CMK (cell line): ENCODE measurements at places on chromosomes 5 and 9.

GRCh38 chr5:97071101-97071500 lies 71.3 kb downstream of the LIX1 start:
- DNase-seq = no peak

DNA sequence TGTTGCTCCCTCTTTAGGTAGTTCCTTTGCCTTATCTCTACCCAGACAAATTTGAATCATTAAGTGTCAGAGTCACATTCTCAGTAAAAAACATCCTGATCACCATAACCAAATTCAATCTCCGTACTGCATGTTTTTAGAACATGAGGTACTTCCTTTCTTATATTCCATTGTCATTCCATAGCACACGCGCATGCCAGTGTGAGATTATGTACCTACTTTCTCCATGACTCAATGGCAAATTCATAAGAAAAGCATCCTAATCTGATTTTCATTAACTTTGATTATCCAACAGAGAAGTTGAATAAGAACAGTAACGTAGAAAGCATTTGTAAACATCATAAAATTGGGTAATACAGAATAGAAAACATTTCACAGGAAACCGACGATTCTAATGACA lies 1118.6 kb upstream of the CDH9 start:
- DNase-seq = no peak

DNA sequence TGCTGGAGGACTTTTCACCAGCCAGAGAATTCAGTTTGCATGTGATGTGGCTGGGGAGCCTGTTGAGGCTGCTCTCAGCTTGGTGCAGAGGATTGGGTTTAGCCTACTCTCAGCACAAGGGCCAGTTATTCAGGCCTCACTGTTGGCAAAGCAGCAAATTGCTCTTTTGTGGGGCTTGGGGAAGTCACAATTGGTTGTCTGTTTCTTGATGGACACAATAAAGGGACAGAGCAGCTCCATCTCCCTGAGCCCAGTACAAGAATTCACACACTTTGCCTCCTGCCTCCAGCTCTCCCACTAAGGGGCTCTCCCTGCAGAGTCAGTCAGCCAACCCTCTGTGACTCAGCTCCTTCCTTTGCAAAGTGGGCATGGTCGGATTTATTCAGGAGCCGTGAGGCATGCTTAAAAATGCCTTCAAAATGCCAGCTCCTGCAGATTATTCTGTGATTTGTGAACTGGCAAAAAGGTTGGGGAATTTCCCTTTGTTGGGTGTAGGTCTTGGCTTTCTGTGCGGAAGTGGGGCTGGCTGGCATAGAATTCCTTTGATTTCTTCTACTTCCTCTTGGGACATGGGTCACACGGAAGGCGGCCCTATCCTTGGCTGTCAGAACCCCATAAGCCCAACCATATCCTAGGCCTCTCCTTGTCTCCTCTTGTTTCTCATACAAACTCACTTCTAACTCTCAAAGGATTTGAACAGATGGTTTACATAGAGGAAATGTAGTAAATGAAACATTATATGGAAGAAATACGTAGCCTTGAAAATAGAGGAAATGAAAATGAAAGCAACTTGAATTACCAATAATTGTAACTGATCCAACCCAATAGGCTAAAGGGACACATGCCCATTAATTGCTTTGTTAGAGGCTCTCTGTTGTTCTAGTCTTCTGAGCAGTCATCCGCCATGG lies 118.7 kb upstream of the CD180 start:
- DNase-seq = no peak

DNA sequence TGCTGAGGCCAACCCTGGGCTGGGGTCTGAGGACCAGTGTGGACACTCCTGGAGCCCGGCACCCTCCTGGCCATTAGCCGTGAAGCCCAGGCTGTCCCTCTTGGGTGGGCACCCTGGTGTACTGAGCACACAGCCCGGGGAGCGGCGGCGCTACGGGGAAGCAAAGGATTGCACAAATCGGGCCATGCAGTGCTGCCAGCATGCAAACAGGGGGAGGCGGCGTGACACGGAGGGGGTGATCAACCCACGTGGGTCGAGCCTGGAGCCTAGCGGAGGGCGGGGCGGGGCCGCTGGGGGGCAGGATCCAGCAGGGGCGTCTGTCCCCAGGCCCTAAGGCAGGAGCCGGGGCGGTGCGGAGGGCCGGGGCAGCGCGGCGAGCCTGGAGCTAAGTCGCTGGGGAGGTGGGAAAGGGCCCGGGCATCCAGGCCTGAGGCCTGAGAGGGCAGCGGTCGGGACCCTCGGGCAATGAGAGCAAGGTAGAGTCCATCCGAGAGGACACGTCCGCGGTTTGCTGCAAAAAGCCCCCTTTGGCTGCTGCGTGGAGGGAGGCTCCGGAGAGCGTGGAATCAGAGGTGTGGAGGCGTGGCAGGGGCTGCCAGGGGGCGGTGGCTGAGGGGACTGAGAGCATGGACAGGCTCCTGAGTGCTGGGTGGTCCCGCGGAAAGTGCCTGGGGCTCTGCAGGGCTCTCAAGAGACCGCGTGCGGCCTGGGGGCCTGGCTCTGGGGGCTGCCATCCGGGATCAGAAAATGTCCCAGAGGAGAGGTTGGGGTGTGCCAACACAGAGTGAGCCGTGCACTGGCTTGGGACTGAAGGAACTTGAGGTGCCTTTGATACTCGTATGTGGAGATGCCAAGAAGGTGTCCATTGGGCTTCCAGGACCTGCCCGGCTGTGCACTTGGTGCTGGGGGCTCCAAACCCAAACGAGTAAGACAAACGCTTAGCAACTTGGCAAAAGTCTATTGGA lies 94.2 kb downstream of the BARX1 start:
- DNase-seq = no peak

DNA sequence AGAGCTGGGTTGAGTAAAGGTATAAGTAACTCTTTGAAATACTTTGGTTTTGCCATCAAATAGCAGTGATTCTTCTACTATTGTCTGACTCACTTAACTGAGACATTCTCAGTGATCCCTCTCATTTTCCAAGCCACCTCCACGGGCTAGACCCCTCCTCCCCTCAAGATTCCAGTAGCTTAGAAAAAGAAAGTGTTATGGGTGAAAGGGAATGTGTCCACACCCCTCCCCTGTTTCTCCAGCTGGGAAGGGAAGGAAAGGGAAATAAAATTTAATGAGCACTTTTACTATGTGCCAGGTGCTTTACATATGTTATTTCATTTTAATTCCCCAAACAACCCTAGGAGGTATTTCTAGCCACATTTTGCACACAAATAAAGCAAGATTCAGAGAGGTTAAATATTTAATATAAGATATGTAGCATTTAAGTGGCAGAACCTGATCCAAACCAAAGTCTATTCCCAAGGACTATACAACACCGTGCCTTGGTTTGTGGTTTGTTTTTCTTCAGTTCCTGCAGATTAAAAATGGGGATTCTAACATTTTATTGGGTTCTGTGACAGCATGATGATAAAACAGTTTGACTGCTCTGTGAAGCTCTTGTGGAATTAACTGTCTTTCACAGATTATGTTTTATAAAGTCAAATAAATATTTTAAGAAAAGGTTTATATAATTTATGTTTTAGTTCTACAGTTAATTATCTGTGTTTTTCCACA lies 135.9 kb downstream of the ZSWIM6 start:
- DNase-seq = no peak

GRCh38 chr9:6543204-6543603 lies 102.3 kb downstream of the GLDC start:
- no peak for DNase-seq

GRCh38 chr9:19965336-19965735 lies 176.5 kb upstream of the SLC24A2 start:
- no peak for DNase-seq

DNA sequence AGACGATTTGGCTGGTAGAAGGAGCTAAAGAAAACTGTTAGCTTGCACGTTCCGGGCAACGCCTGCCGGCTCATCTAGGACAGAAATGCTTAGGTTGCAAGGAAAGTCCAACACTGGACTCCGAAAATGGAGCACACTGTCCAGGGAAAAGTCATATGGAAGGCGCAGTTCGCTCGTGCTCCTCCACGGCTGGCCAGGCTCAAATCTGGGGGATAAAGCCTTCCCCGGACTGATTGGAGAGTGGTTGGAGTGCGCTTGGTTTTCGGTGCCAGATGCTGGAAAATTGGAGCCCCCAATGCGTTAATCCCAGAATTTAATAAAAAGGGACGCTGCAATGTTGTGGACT lies 955 bp downstream of the CDH6 start:
- no peak for DNase-seq

GRCh38 chr9:96638606-96639364 lies 16.3 kb downstream of the PRXL2C start:
- no peak for DNase-seq

DNA sequence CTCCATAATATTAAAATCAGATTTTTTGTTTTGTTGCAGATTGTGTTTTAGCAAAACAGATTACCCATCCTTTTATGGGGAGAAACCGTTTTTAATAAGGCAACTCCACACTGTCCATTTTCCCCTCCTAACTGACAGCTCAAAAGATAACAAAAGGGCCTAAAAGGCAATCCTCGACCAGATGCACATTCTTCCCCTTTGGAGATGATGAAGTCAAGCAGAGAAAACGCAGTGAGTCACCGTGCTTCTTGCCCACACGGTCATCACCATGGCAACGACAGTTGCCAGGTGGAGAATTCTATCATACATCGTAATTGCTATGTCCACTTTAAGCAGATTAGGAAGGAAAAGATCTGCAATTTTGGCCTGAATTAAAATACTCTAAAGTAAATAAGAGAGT lies 96.4 kb downstream of the DIRAS2 start:
- no peak for DNase-seq

DNA sequence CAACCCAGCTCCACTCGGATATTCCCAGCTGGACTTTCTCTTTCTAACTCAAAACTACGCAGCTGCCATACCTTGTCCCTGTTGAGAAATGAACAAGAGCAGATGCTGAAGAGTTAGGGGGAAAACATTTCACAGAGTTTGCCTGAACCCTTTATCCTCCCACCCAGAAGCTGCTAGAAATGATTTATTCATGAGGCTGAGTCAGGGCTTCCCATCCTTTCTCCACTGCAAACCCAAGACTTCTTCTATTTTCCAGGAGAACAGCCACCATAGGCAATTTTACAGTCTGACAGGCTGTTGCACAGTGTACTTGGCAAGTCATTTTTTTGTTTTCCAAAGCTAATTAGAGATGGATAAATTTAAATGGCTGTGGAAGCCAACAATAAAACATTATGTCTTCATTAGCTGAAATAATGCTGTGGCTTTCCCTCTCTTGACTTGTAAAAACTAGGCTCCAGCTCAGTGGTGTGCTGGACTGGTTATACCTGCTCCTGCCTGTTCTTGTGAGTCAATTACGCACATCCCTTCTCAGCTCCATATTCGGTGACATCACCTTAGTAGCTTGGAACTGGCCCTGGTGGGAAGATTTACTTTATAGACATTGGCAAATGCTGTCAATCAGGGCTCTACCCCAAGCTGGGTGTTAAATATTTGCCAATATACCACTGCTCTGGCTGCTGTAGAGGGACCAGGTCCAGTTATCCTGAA lies 71.9 kb downstream of the KIF4B start:
- no peak for DNase-seq

- no peak for DNase-seq
Observed at GRCh38 chr9:75482566-75482965, 394.3 kb downstream of the OSTF1 start.

DNA sequence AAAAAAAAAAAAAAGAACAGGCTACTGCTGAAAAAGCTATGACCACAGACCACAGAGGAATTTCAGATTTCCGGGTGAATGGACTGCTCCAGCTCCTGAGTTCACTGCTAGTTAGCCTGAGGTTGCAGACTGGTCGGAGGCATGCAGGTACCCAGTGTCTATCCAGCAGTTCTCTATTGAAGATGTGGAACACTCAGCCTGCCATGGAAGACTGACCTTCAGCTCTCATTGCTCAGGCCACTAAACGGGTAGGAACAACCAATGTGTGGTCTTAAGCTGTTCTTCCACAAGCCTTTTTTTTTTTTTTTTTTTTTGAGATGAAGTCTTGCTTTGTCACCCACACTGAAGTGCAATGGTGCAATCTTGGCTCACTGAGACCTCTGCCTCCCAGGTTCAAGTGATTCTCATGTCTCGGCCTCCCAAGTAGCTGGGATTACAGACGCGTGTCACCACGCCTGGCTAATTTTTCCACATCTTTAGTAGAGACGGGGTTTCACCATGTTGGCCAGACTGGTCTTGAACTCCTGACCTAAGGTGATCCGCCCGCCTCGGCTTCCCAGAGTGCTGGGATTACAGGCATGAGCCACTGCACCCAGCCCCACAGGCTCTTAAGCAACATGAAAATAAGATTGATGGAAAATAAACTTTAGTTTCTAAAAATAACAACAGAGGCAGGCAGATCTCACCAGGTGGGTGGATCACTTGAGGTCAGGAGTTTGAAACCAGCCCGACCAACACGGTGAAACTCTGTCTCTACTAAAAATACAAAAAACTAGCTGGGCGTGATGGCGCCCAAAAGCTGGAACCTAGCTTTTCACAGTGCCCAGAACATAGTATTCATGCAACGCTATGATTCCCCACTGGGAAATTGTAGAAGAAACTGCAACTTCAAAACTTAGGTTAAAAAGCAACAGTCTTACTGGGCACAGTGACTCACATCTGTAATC lies 20.0 kb upstream of the NPM1 start:
- no peak for DNase-seq
